ENCODE measurements at places on chromosomes 11 and 22.

DNA sequence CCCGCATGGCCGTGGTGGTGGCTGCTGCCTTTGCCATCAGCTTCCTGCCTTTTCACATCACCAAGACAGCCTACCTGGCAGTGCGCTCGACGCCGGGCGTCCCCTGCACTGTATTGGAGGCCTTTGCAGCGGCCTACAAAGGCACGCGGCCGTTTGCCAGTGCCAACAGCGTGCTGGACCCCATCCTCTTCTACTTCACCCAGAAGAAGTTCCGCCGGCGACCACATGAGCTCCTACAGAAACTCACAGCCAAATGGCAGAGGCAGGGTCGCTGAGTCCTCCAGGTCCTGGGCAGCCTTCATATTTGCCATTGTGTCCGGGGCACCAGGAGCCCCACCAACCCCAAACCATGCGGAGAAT lies 10.9 kb upstream of the ARHGEF17 start:
- no peak for DNase-seq

- DNase-seq, result no peak
Measured at GRCh38 chr22:48754611-48755058, 1073.0 kb downstream of the BRD1 start.

DNA sequence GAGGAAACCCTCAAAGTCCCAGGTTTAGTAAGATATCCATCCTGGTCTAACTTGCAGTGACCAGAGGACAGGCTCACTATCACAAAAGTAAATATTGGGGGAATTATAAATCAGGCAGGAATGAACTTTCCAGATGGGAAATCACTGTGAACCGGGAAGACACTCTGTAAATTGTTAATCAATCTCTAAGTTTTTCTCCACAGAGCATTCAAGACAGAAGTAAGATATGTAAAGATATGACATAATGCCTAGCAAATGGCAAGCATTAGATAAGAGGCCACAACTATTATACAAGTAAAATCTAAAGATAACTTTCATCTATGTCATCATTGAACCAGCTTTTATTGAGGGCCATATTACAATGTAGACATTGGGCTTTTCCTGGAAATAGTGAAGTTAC lies 35.3 kb upstream of the LRRC4C start:
- no peak for DNase-seq

- DNase-seq, result no peak
Measured at GRCh38 chr11:59598961-59599360, 16.6 kb downstream of the OSBP start.

DNA sequence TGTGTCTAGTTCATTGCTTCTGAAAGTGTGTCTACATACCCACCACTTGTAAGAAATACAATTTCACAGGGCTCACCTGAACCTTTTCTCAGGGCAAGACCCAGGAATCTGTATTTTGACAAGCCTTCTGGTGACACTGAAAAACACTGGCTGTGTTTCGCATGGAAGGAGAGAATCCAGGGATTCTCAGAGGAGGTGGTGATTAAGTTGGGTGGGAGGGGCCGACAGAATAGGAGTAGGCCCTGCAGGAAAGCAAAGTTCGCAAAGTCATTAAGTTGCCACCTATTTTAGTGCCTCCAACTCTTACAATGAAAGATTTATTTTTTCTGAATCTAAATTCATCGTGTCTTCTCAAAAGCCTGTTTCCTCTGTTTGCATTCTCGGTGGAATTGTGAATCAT lies 186.8 kb downstream of the FAT3 start:
- no peak for DNase-seq

DNA sequence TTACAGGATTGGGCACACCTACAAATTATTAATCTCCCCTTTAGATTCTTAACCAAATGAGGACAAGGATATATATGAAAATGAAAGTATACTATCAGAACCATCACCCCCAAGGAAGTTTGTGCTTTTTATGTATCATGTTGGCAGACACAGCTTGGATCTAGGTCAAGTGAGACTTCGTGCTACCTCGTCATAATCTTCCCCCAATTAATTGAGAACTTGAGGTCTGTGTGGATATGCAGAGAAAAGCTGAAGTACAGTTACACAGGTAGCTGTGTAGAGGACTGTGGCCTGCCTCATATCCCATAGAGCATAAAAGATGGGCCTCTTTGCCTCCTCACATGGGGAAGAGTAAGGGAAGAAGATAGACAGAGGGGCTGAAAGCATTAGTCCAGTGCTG lies 45.6 kb downstream of the DNHD1 start:
- no peak for DNase-seq

DNA sequence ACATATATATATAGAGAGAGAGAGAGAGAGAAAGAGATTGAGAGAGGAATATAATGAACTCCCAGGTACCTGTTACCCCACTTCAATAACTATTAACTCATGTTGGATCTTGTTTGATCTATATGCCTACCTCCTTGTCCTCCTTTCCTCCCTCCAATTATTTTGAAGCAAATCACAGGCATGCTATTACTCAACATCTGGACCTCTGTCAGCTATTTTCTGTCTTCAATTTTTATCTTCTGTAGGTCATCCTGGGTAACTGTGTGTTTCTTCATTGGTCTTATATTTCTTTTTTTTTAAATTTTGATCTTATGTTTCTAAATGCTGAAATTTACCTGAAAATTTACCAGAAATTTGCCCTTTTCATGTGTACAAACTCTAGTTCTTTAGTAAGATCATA lies 24.8 kb downstream of the UVRAG start:
- DNase-seq, result no peak

DNA sequence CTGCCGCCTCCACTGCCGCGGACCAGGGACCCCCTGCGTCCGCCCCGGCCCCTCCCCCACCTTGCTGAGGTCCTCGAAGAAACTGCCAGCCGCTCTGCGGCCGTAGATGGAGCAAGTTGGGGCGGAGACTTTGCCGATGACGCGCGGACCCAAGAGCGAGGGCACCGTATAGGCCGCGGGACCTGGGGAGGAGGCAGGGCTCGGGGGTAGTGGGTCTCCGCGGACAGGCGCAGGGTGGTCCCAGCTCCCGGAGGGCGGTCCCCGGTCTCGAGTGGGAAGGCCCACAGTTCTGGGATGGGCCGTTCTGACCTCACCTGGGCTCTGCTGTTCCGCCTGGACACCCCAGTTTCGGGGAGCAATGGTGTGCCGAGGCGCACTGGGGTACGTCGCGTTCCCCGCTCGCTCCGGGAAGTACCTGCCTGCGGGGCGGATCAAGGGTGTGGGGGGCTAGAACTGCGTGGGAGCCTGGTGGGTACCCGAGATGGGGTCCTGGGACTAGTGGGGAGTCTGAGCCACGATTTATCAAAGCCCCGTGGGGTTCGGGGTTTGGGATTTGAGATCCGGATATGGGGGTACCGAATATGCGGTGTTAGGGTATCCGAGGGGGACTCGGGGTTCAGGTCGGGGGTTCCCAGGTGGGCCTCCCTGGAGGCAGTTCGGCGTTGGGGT lies 1.2 kb upstream of the TYMP start:
- no peak for DNase-seq

DNA sequence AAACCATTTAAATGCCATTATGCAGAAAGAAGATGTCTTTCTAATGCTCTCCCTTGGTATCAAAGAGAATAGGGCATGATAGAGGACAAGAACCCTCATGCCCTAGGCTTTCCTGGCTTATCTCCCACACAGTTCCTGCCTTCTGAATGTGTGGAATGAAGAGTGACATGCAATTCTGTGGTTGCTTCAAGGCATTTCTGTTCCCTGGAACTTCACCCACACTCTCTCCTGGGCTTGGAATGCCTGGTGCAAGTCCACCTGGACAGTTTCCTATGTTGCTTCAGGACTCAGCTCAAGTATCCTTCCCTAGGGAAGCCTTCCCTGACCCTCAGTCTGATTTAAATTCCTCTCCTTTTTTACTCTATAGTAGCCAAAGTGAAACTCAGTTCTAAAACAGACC lies 53.8 kb upstream of the DRD2 start:
- DNase-seq, result no peak

GRCh38 chr11:696955-697491 lies 1.4 kb downstream of the TMEM80 start:
- no peak for DNase-seq

DNA sequence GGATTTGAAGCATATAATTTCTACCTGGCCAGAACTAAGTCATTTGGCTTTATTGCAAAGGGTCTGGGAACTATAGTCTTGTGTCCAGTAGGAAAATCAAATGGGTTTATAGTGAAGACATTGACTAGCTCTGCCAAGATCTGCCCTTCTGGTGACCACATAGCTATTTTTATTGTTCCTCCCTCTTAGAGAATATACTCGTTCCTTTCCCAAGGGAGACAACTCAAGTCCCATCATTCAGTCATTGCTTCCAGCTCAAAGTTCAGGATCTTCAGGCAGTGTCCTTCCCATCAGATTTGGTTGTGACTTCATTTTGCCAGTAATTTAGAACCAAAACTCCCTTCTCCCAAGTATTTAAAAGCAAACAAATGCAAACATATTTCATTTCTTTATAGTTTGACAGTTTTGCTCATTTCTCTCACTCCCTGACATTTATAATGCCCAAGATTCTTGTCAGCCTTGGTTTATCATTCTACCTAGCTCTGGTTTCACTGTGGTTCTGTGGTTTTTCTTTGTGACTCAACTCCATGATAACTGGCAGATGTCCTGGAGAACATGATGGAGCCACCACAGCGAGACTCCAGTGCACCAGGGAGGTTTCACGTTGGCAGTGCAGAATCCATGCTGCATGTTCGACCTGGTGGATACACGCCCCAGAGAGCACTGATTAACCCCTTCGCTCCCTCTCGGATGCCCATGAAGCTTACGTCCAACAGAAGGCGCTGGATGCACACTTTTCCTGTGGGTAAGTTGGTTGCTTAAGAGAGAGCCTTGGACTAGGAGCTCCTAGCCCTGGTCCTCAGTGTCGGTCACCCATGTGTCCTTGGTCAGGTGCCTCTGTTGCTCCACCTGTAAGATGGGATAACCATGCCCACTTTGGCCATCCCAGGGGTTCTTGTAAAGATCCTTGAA lies 64.9 kb downstream of the DEPDC5 start:
- no peak for DNase-seq

DNA sequence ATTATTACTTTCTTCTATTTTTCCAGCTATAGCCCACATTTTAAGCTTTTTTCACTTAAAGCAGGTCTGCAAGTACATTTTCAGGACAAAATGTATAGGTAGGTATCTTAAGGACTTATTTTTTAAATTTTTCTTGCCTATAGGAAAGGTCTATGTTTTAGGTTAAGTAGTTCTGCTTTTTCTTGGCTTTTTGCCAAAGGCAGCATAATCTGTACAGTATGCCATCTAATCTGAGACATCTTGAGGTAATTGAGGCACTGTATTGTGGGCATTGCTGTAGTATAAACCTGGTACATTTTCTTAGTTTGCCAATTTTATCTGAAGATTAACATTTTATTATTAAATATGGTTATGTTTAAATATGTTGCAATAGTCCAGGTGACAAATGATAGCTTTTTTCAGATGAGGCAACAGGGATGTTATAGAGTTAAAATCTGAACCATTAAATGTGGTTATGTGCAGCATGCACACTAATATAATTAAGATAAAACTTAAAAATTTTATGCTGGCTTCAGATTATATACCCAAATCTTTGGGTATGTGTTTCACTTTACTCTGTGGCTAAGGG lies 42.9 kb downstream of the QSER1 start:
- no peak for DNase-seq

- DNase-seq, result no peak
Measured at GRCh38 chr11:109586789-109587188, 164.8 kb downstream of the C11orf87 start.

DNA sequence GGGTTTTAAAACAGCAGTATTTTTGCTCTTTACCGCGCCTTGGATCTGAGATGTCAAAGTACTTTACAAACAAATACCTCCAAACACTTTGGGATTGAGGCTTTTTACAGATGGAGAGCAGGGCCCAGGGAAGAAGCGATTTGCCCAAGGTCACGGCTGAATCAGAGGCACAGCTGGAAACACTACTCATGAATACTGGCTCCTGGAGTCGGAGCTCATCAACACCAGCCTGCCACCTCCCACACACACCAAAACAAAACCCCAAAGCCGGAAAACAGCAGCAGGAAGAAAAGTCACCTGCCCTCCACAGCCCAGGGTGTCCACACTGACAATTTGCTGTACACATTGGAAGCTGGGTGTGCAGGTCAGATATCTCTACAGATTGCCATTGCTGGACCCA lies 339.4 kb downstream of the CADM1 start:
- DNase-seq, result no peak

DNA sequence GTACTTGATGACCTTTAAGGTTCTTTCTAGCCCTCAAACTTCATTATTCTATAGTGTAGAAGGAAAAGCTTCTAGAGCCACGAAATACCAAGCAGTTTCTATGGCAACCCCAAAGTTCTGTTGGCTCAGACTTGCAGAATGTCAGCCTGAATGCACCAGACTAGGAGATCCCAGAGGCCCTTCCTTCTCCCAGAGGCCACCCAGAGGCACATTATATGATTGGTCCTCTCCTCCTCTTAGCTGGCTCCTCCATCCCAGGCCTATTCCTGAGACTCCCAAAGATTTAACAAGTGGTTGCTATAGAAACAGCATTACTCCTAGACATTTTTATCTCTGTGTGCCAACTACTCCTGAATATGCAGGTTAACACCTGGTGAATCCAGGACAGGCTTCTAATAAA lies 69.2 kb upstream of the CCDC90B start:
- no peak for DNase-seq

- DNase-seq, result no peak
Measured at GRCh38 chr11:26219183-26220117, 112.5 kb upstream of the ANO3 start.

GRCh38 chr11:118633979-118634378 lies 26.6 kb downstream of the PHLDB1 start:
- DNase-seq, result no peak

DNA sequence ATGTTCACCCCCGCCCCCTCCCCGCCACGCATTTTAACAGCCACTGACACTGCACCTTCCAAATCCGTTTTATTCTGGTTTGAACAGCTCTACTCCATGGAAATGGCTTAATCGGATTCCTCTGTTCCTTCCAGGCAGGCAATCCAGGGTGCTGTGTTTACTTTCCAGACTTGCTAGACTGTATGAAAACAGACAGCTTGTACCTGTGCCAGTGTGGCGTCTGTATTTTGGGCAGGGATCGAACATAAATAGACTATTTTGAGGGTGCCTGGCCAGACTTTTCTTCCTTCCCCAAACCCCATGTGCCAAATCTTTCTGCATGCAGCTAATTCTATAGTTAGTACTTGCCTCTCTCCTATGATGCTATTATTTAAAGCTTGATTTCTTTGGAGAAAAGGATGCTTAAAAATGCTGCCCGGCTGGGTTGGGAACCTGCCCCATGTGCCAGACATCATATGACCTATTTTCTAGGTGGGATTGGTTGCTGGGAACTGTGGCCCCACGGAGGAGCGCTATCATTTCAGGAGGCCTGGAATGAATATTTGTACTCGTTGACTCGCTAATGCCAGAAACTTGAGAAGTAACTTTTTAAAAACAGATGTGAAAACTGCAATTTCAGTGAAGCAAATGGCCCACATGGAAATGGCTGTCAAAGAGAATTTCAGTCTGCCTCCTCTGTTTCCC lies 814.8 kb downstream of the BRD1 start:
- DNase-seq, result no peak

All from cerebellar nuclear complex (tissue), 1 donor.